ENCODE measurements at places on chromosomes 4 and X. TPM values are rescaled to one million over a fixed set of nuclear protein-coding genes. Genes with fewer than 3 reads are reported as not detected.

Gene NXF2B
- not detected for total RNA-seq

Gene CCDC120
- total RNA-seq = 2.5 TPM

Gene TEC
- 1.1 TPM for total RNA-seq

Gene ERVMER34-1
- total RNA-seq = not detected

Gene PRPS1
- total RNA-seq = 14.5 TPM

Gene ADH1A
- total RNA-seq = not detected

Gene SGMS2
- total RNA-seq = 72.2 TPM

Gene PABPC4L
- 0.50 TPM for total RNA-seq

Gene C4orf54
- not detected for total RNA-seq

Gene BCORL1
- total RNA-seq = 8.4 TPM

Gene DYNLT3
- 14.9 TPM for total RNA-seq

Gene MFAP3L
- total RNA-seq = 2.8 TPM

Gene SPP1
- not detected for total RNA-seq

Gene SLIT2
- total RNA-seq = 7.7 TPM

Gene UGT2B7
- not detected for total RNA-seq

Gene PALLD
- 16.0 TPM for total RNA-seq

Gene SPARCL1
- total RNA-seq = 208 TPM

Gene FGA
- not detected for total RNA-seq

Gene MAGEB1
- not detected for total RNA-seq

Gene PROM1
- not detected for total RNA-seq

Gene DCAF8L2
- not detected for total RNA-seq

Gene ARL9
- total RNA-seq = 1.2 TPM

Gene TMPRSS11E
- total RNA-seq = not detected

Gene GPR82
- total RNA-seq = not detected

Gene CNKSR2
- not detected for total RNA-seq

Gene VEGFD
- total RNA-seq = 2.3 TPM

Gene STOX2
- total RNA-seq = 0.20 TPM

Gene NAP1L2
- total RNA-seq = not detected

Gene DCK
- total RNA-seq = 4.5 TPM

Gene FAAH2
- not detected for total RNA-seq

Gene NPNT
- total RNA-seq = 0.29 TPM

Gene TBC1D8B
- 9.2 TPM for total RNA-seq

Gene PITX2
- total RNA-seq = not detected

Gene ARSJ
- 16.2 TPM for total RNA-seq

Gene ALAS2
- not detected for total RNA-seq

Gene PWWP3B
- total RNA-seq = 0.73 TPM

Gene DNAAF6
- not detected for total RNA-seq

Gene UGT2A3
- not detected for total RNA-seq

Gene XAGE1A
- total RNA-seq = not detected

Gene CCSER1
- total RNA-seq = not detected

Gene DOK7
- total RNA-seq = not detected

All from cardiac ventricle fibroblast (primary cell).